ENCODE measurements at places on chromosomes 4 and X.

DNA sequence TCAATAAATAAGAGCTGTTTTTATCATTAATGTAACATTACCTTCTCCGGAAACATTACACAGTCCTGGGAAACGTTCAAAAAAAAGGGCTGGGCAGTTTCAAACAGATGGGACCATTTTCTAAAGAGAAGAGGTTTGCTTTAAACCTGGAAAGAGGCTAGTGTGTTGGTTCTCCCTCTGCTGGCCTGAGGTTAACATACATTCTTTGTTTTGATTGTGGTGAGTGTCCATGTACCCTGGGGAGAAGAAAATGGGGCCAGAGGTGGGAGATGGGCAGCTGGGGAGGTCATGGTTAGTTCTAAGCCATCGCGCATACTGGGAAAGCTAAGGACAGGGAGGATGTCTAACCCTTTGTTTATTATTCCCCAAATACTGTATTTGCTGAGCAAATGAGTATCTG lies 194.7 kb downstream of the CPEB2 start:
- no peak for DNase-seq

- DNase-seq = no peak
Observed at GRCh38 chr4:3835527-3836405, 69.6 kb downstream of the ADRA2C start.

GRCh38 chr4:158291334-158292055 lies 81.2 kb downstream of the TMEM144 start:
- DNase-seq = no peak

DNA sequence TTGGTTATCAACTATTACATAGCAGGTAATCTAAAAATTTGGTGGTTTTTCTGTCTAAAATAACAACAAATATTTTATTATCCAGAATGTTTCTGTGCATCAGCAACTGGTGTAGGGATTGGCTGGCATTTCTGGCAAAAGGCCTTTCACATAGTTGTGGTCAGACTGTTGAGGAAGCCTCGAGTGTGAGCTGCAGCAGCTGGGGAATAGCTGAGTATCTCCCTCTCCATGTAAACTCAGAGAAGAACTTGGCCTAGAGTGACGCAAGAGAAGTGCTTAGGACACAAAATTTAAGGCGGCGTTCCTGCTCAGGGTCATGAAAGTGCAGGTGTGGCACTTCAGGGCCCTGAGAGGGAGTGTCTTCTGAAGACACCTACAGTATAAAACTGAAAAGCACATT lies 558.9 kb downstream of the SPOCK3 start:
- DNase-seq = no peak

- DNase-seq = no peak
Observed at GRCh38 chrX:44747969-44748368, 95.9 kb upstream of the DUSP21 start.

GRCh38 chr4:99395595-99396364 lies 39.4 kb downstream of the ADH7 start:
- no peak for DNase-seq

DNA sequence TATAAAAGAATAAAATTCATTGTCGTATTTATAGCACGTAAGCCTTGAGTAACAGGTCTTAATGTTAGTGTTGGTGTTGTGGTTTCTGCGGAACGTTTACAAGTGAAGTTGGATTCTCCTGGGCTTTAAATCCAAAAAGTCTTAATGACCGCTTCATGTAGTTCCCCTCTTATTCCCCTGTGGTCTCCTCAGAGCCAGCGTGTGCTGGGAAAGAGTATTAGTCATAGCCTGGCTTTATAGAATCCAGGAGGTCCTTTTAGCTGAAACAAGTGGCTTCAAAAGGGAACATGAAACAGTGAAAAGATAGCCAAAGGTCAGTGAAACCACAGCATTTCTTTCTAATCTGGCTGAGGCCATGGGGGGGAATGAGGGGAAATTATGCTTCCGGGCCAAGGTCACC lies 79.1 kb downstream of the CLCN4 start:
- DNase-seq = no peak

DNA sequence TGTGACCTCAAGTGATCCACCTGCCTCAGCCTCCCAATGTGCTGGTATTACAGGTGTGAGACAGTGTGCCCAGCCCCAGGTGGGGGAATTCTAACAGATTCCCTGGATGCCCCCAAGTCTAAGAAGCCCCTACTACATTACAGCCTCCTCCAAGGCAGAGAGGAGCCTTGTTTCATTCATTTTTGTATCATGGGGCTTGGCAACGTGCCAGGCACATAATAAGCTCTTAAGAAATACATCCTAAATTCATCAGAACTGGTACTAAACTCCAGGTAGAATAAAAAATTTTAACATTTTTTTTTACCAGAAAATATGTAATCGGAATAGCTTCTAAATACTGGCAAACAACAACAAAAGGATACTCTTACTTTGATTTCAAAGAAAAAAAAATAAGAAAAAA lies 127.1 kb downstream of the CHIC2 start:
- no peak for DNase-seq

DNA sequence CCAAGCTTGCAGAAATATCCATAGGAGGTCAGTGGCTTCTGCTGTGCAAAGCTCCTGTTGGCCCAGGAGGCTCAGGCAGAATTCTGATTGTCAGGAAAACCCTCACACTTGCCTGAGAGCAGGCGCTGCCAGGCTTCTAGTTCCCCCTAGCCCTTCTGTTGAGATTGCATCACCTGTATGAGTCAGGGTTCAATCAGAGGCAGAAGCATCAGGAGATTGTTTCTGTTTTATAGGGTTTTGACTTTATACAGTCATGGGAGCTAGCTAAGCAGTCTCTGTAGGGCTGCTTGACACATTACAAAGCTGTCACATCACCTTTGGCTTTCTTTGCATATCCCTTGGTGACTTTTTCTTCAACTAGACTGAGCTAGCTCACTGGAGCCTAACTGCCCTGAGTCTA lies 27.8 kb downstream of the DIPK2B start:
- no peak for DNase-seq

DNA sequence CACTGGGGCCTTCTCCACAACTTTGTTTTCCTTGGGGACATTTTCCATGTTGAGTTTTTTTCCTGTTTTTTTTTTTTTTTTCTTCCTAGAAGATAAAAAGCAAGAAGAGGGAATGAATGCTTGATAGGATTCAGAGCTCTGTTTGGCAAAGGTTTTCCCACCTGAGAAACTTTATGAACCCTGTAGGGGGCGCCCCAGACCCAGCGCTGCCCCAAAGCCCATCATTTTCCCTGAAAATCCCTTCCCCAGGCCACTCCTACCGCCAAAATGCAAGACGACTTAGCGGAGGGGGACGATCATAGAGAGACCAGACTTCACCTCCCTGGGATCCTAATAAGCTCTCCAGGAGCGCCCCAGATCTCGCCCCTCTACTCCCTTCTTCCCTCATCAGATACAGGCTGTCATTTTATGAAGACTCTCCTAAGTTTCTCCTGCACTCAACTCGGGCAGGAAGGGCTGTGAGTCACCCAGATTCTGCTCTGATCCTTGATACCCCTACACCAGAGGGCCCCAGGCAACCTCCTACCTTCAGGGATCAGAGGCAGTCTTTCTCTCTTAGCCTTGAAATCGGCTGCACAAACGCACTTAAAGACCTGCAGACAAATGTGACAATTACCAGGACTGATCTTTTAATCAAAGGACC lies 1.4 kb downstream of the BEX5 start:
- no peak for DNase-seq

DNA sequence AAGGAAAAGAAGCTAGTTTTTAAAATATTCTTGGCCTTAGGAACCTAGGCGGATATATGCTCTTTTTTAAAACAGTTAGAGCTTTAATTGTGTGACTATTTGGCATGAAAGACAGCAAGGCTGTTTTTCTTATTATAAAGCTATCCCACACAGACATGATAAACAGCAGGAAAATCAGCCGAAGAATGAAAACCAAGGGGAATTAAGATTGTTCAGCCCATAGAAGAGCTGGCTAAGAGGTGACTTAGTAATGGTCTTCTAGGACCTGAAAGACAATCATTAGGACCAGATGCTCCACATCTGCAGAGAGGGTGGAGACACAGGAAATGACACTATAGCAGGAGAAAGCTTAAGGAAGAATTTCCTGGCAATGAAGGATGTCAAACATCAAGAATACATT lies 171.4 kb upstream of the NRK start:
- DNase-seq = no peak

GRCh38 chr4:4492161-4492847 lies 49.5 kb downstream of the STX18 start:
- no peak for DNase-seq

- no peak for DNase-seq
Observed at GRCh38 chr4:27357283-27357682, 496.6 kb downstream of the STIM2 start.

DNA sequence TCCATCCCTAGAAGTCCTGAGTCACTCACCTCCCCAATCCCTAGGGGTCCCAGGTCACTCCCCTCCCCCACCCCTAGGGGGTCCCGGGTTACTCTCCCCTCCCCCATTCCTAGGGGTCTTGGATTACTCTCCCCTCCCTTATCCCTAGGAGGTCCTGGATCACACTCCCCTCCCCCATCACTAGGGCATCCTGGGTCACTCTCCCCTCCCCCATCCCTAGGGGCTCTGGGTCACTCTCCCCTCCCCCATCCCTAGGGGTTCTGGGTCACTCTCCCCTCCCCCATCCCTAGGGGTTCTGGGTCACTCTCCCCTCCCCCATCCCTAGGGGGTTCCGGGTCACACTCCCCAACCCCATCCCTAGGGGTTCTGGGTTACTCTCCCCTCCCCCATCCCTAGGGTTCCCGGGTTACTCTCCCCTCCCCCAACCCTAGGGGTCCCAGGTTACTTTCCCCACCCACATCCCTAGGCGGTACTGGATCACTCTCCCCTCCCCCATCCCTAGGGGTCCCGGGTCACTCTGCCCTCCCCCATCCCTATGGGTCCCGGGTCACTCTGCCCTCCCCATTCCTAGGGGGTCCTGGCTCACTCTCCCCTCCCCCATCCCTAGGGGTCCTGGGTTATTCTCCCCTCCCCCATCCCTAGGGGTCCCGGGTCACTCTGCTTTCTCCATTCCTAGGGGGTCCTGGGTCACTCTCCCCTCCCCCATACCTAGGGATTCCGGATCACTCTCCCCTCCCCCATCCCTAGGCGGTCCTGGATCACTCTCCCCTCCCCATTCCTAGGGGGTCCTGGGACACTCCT lies 2.1 kb downstream of the ASMTL start:
- DNase-seq = no peak

Measured in stimulated activated CD4-positive, alpha-beta T cell treated with anti-CD3 and anti-CD28 coated beads, Interleukin-4, amount 100 ng/mL, for 1 hour (primary cell).